ENCODE measurements at places on chromosomes 16 and 17.

GRCh38 chr17:50304781-50305404 lies 30.6 kb downstream of the TMEM92 start:
- no peak for ATAC-seq

- no peak for ATAC-seq
Measured at GRCh38 chr16:12298285-12298684, 321.8 kb downstream of the SNX29 start.

DNA sequence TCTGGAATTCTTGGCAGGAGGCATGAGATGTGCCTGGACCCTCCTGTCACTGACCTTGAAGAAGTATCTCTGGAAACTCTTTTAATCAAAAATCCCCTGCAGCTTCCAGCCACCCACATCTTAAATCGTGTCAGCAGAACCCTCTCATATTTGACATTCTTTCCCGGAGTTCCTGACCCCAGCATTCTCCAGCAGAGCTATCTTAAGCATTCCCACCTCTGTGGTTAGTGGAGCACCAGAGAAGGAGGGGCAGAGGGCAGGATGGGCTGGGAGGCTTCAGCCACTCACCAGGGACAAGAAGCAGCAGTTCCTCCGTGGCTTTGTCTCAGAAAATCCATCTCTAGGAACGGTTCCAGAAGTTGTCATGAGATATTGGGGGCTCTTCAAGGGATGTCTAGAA lies 149.9 kb downstream of the RGS9 start:
- no peak for ATAC-seq

DNA sequence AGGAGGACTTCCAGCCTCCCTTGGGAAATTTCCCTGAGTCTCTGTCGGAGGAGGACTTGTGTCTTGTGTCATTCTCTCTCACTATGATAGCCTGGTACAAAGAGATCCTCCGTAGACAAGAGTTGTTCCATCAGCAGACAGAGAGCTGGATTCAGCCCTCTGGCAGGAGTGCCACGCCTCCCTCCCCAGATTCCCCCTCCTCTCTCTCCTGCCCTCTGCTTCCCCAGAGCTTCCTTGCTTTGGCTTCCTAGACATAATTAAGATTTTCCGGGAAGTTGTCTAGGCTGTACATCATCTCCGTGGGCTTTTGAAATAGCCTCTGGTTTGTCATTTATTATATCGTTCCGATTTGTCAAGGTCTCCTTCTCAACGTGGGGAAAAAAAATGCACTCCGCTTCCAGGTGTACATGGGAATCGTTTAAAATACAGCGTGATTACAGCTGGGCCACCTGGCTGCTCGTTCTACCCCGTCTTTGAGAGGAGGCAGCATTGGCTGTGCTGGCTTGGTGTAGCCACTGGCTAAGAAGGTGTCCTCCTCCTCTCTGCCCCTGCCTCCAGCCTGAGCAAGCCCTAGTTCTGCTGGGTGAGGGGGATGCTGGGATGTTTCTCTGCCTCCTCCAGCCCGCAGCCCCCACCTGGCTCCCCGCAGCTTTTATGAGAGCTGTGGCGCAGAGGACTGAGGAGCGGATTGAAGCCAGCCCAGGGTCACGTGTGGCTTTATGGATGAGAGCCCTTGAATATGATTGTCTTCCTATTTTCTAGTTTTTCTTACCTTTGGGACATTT lies 282.5 kb downstream of the SNX29 start:
- ATAC-seq, result no peak

DNA sequence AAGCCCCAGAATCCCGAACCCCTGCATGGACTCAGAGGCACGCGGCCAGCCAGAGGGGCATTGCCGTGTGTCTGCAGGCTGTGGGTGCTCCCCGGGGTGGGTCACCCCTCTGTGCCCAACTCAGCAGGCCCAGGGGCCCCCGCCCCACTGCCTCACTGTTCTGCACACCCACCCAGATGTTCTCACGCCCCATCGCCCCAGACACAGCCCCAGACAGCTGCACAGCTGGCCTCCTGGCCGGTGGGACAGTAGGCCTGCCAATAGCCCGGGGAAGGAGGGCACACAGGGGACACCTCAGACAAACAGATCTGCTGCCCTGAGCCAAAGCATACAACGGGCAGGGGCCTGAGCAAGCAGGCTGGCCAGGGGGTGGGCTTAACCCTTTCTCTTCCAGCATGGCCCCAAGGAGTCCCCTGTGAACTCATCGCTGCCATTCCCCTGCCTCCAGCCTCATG lies 27.6 kb upstream of the NXPH3 start:
- no peak for ATAC-seq

- ATAC-seq, result no peak
Measured at GRCh38 chr17:51907041-51907440, 251.5 kb downstream of the CA10 start.

DNA sequence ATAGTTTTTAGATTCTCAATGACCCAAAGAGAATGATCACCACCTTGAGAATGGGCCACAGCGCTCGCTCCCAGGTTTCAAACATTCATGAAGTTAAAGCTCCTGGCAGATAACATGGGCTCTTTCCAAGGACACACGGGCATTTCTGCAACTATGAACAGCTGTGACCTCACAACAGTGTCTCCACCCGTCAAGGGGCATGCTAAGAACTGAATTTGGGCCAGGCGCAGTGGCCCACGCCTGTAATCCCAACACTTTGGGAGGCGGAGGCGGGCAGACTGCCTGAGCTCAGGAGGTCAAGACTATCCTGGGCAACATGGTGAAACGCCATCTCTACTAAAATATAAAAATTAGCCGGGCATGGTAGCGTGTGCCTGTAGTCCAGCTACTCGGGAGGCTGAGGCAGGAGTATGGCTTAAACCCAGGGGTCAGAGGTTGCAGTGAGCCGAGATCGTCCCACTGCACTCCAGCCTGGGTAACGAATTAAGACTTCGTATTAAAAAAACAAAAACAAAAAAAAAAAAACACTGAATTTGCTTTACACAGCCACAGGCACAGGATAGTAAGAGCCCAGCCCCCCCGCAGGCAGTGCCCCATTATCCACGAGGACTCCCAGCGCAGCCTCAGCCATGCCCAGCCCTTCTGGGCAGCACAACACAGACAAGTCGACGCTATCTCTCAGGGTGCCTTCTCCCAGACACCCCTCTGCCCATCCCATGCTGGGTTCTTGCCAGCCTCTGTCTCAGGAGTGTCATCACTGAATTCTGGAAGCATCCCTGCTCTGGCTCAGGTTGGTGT lies 7.2 kb downstream of the USP7 start:
- no peak for ATAC-seq

DNA sequence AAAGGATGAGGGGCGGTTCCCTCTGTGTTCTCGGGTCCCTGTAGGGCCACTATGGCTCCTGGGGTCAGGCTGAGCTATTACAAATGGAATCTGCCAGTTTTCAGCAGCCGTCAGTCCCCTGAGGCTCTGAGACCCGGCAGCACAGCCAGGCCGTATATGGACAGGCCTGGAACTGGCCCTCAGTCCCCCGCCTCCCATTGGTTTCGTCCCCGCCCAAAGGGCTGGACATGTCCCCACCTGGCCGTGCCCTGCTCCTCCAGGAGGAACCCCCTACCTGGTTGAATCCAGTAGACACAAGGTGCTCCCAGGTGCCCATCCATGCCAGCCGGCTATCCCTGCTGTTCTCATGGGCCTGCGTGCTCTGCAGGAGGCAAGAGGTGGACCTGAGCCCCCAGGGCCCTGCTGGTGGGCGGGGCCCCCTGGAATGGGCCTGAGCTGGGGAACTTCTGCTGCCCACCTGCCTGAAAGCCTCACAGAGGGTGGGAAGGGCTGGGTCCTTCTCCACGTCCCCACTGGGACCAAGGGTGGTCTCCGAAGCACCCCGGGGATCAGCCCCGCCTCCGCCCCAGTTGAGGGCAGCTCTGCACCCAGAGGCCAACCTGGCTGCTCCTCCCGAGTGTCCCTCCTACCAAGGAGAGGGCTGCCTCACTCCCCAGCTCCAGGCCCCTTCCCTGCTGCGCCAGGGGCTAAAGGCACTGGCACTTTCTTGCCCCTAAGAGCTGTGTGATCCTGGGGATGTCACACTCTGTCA lies 16.8 kb downstream of the VASN start:
- ATAC-seq, result no peak

- no peak for ATAC-seq
Measured at GRCh38 chr16:86573646-86574508, 4.5 kb upstream of the FOXL1 start.

DNA sequence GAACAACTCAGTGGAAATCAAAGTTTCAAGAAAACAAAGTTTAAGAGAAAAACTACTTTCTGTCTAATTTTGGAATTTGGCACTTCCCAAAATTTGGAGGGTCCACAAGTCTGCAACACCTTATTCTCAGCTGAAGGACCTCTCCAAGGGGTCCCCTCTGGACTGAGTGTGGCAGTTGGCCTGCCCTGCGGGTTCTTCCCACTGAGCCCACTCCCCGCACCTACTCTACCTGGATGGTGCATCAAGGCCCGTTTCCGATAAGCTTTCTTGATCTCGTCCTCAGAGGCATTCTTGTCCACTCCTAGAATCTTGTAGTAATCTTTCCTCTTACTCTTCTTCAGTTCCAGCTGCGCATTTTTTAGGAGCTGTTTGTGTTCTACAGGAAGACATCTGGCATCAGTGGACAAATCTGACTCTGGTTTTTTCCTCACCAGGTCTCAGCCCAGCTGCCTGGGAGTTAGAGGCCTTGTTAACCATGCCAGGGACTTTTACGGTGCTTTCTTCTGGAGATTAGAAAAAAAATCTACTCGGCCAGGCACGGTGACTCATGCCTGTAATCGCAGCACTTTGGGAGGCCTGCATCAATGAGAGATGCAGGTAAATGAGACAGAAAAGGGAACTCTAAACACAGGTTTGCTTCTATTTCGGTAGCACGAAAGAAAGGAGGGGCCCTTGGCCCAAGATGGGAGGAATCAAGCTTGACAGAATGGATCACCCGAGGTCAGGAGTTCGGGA lies 15.6 kb downstream of the CNP start:
- no peak for ATAC-seq

GRCh38 chr17:17706140-17707060 lies 25.1 kb downstream of the RAI1 start:
- no peak for ATAC-seq
